Stimulated activated CD4-positive, alpha-beta T cell treated with anti-CD3 and anti-CD28 coated beads, Interleukin-1b, Interleukin-23, amount 100 ng/mL, for 1 hour (primary cell): ENCODE measurements at places on chromosomes 12 and 14.
A peak's percentile ranks its signal among the peaks of the same experiment; 100 is the strongest.

DNA sequence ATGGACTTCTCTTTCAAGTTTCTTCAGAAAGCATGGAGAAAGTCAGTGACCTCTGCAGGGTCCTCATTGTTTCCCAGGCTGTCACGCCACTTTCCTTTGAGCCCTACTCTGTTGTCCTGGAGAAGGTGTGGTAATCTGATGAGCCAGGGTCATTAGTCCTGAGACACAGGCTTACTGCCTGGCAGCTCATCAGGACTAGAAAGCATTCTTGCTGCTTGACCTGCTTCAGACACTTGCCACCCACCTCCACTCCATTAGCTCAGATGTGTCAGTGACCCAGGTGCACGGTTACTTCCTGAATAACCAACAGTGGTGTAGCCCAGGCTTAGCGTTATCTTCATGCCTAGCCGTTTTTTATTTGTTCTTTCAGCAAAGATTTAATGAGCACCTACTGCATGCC is 93.9 kb downstream of the FGD4 start:
- DNase-seq, result no peak

- no peak for DNase-seq
Observed at GRCh38 chr14:40413136-40413535, 980.9 kb upstream of the FBXO33 start.

DNA sequence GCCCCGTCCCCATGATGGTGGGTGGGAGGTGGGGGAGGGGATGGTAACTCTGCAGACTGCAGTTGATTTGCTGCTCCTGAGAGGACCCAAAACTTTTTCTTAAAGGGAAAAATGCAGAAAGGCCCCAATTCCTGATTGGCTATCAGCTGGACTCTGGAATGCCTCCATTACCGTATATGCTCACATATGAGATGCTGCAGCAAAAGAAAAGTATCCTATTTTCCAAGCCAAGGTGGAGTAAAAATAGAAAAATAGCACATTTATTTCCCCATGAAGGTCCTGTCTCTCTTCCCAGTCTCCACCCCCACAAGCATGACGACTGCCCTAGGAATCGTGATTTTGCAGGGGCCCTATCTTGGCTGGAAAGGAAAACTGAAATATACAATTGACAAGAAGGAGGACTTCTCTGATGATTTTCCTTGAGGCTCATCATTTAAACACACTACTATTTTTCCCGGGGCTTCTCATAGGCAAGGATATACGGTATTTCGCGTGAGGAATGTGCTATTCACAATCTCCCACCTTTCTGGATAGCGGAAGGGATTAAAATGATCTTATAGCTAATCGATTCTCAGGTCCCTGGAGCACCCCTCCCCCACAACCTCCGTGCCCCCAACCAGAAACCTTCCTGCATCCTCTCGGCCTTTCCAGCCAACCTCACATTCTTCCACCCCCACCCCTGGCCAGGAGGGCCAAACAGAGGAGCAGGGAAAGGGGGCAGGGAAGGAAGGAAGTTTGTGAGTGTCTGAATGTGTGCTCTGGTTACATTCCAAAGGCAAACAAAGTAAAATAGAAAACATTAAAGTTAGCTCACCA is 138.9 kb upstream of the CCND2 start:
- DNase-seq, result no peak

DNA sequence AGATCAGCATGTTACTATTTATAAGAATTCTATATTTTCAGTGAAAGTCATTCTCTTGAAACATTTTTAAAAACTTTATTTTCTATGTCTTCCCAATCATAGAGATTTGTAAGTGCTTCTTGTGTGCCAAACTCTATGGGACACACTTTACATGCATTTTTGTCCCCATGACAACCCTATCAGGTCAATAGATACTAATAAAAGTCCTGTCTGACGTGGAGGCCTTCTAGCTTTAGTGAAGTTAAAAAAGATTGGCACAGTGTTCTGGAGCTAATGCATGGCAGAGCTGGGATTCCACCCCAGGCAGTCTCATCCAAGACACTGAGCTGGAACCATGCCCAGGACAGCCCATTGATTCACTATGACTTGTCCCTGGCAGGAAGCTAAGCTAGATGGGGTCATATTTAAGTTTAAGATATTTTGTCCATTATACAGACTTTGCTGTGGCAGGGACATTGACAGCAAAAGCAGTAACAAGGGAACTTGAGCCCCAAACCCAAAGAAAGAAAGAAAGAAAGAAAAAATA is 28.1 kb downstream of the TTC6 start:
- no peak for DNase-seq

- no peak for DNase-seq
Observed at GRCh38 chr12:85157035-85157603, 121.0 kb downstream of the LRRIQ1 start.

DNA sequence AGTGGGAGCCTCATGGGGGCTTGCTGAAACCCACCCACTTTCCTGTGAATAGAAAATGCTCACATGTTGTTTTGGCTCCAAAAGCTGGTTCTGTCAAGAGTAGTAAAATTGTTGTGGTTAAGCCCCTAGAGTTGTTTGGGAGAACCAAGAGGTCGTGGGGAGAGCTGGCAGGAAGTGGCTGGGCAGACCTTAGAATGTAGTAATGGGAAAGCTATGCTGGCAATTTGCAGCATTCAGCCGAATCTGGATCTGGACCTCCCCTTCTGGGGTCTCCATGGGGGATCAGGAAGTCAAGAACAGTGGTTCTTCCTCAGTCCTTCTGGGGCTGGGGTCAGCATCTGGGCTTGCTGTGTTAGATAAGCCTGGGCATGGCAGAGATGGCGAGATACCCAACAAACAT is 150.6 kb upstream of the TBX3 start:
- DNase-seq, result no peak

DNA sequence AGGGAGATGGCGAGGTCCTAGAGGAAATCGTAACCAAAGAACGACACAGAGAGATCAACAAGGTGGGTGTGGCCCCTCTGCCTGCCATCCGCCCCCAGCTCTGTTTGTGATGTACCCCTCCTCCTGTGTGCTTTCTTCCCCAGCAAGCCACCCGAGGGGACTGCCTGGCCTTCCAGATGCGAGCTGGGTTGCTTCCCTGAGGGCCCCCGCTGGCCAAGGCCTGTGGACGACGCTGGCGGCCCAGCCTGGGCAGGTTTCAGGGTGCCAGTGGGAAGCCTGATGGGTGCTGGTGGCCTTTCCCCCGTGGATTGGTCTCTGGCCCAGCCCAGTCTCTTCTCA is 2.0 kb downstream of the ARL6IP4 start:
- DNase-seq, result no peak

GRCh38 chr12:87820524-87821202 is 208.5 kb downstream of the C12orf50 start:
- DNase-seq, result no peak

DNA sequence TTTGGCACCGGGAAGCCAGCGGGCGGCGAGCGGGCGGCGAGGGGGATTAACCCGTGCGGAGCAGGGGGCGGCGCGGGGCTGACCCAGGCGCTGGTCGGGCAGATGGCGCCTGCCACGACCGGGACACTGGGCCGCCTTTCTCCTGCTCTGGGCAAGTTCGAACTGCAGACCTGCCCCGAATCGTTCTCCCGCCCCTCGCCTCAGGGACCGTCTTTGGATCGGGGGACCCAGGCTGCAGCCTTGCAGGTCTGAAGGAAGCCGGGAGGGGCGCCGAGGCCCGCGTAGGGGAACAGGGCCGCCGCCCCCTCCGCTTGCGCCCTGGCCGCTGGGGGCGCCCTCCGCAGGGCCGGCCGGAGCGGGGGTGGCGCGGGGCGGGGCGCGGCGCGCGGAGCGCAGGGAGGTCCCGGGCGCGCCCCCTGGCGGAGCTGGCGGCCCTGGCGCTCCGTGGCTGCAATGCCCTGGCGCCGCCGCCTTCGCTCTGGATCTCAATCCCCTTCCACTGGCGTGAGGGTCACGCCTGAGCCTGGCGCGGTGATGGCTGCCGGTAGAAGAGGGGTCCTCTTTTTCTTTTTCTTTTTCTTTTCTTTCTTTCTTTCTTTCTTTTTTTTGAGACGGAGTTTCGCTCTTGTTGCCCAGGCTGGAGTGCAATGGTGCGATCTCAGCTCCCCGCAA is 449 bp upstream of the LTBP2 start:
- DNase-seq, result peak; percentile 63

- DNase-seq, result no peak
Observed at GRCh38 chr14:68363466-68363842, 429.4 kb downstream of the ZFP36L1 start.

DNA sequence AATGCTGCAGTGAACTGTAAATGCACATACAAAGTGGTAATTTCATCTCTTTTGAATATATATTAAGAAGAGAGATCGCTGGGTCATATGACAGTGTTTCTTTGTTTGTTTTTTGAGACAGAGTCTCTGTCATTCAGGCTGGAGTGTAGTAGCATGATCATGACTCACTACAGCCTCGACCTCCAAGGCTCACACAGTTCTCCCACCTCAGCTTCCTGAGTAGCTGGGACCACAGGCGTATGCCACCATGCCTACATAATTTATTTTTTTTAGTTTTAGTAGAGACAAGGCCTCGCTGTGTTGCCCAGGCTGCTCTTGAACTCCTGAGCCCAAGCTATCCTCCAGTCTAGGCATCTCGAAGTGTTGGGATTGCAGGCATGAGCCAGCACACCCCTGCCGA is 62.4 kb upstream of the ACSS3 start:
- no peak for DNase-seq

DNA sequence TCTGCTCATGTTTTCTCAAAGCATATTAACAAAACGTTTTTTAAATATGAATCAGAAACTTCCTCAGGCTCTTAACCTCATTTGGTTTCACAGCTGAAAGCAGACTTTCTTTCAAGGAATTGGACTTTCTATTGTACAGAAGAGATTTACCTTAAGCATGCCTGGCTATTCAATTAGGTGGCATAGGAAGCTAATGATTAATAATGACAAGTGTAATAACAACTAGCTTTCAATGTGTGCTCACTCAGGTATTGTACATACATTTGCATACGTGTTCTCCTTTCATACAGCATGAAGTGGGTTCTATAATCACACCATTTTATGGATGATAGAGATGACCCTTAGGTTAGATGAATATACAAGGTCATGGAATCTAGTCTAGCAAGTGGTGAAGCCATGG is 115.7 kb downstream of the ANO6 start:
- no peak for DNase-seq

- DNase-seq, result no peak
Observed at GRCh38 chr12:90166671-90167070, 458.0 kb upstream of the ATP2B1 start.

GRCh38 chr12:119440803-119441360 is 106.4 kb downstream of the CCDC60 start:
- no peak for DNase-seq

- DNase-seq, result no peak
Observed at GRCh38 chr14:33363682-33364081, 425.0 kb downstream of the NPAS3 start.

GRCh38 chr12:52261208-52261484 is 13.3 kb upstream of the KRT86 start:
- DNase-seq, result no peak

DNA sequence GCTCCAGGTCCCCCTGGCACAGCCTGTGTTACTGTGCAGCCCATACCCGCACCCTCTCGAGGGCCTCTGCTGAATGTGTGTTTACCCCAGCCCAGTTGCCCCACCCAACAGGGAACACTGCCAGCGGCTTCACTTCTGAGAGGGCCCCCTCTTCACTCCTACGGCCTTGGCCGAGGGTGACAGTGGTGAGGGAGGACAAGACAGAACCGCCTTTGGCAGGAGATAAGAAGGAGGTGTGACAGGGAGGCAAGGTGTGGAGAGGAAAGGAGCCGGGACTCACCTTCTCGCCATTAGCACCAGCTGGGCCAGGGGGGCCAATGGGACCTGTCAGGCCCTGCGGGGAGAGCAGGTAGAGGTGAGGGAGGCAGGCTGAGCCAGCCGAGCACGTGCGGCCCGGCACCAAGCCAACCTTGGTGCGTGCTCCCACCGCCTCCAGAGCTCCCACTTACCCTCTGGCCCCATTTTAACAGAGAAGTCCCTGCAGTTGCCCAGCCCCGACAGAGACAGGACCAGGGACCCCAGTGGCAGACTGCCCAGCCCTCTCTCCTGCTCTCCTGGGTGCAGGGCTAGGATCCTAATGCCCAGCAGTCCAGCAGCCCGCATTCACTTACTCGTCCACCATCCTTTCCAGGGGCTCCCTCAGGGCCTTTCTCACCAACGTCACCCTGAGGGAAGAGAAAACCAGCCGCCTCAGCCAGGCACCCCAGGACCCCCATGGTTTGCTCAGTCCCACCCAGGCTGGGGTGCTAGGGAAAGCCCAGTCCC is 18.3 kb downstream of the TMEM106C start:
- DNase-seq, result no peak

GRCh38 chr12:120239776-120240494 is 25.6 kb downstream of the PXN start:
- DNase-seq, result no peak

DNA sequence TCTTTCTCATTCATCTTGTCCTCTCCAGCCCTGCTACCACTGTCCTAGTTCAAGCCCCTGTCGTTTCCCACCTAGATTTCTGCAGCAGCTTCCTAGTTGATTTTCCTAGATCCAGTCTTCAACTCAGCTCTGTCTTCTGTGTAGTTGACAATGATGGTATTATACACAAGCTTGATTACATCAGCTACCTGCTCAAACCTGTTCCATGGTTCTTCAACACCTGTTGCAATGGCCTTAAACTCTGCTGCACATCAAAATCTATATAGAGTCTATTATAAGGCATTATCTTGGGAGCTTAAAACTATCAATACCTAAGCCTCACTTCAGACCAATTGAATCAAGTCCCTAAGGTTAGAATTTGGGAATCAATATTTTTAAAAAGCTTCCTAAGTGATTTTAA is 71.7 kb upstream of the PELI2 start:
- no peak for DNase-seq

GRCh38 chr14:58797010-58797429 is 159.3 kb downstream of the DACT1 start:
- DNase-seq, result no peak

DNA sequence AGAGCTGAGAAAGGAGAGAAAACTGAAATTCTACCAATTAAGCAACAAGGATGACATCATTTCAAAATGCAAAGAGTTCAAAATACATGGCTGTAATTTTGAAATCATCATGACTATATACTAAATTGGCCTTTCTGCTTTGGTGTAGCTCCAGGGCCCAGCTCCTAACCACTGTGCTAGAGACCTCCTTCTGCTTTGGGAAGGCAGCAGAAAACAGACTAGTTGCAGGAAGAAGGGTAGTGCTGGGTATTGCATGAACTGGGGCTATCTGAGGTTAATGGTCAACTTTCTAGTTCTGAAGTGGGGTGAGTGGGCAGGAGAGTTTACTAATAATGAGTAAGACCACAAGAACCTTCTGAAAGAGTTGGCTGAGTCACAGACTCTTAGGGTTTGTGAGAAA is 66.2 kb downstream of the PTGER2 start:
- no peak for DNase-seq

GRCh38 chr12:21751517-21751916 is 23.0 kb downstream of the KCNJ8 start:
- DNase-seq, result no peak

GRCh38 chr12:102543494-102544485 is 63.4 kb upstream of the IGF1 start:
- no peak for DNase-seq

GRCh38 chr12:7114851-7115250 is 5.8 kb upstream of the C1RL start:
- no peak for DNase-seq

GRCh38 chr12:69987579-69988091 is 162.6 kb downstream of the MYRFL start:
- DNase-seq, result no peak
